T47D (cell line): ENCODE measurements at places on chromosomes 13 and 19.

GRCh38 chr13:103386341-103386740 lies 320.1 kb upstream of the SLC10A2 start:
- DNase-seq: peak; percentile 54

DNA sequence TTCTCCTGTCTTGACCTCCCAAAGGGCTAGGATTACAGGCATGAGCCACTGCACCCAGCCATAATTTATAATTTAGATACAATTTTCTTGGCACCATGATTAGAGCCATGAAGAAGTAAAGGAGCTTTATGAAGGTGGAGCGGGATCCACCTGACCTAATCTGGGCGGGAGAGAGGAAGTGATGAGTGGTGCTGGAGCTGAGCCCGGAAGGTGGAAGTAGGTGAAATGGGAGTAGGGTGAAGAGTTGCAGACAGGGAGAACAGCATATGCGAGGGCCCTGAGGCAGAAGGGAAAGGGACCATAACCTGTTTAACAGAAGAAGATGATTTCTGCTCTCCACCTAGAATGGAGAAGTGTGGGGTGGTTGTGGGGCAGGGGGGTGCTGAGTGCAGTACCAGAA lies 4.2 kb downstream of the BLOC1S3 start:
- DNase-seq: no peak

DNA sequence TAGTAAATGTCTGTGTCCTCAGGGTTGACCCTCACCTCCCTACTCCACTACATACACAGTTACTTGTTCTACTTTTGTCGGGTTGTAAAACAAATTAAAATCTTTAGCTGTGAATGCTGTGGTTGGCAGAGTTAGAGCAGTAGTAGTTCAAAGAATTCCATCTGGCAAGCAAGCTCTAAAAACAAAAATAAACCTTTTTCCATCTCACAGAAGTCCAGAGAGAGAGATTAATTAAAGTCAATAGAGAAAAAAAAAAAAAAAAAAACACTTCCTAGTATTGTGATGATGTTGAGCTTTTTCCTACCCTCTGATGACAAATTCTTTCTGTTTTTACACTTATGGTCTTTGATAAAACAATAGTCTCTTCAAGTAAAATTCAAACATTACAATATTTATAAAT lies 338.4 kb downstream of the PCDH17 start:
- no peak for DNase-seq

GRCh38 chr13:45940061-45940460 lies 88.5 kb upstream of the SIAH3 start:
- DNase-seq: no peak
